ENCODE measurements at places on chromosomes 12 and 14.

DNA sequence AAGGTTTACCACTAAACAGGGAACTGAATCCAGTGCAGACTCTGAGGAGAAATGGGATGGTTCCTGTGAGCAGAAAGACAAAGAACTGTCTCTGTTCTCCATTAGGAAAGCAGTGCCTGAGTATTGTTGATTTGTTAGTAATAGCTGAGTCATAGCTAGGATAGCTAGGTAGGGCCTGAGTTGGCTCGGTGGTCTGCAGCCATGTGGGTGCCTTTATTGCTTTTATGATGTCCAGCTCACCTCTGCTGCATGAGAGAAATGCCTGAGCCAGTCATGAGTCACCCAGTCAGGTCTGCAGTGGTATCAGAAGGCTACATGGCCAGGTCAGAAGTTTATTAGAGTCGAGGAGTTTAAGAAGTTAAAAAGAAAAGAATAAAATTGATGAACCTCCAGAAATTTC, 24.2 kb downstream of the TRHDE start:
- DNase-seq: no peak

DNA sequence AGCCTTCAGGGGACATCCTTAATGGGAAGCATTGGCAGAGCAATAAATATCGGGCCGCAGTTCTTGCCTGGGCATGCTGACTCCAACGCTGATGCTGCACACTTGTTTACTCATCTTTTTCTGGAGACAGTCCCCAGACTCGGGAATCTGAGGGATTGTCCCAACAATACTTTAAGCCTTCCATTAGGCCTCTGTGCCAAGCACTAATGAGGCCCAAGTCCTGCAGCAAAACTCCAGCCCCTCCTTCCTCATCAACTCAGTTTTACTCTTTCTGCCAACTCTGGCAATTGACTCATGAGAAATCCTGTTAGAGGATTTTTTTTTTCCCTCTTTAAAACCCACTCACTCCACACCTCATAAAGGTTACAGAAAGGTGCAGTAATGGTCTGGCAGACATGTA, 233.4 kb upstream of the PELI2 start:
- no peak for DNase-seq

GRCh38 chr14:71193663-71194062, 286.4 kb downstream of the PCNX1 start:
- DNase-seq: no peak

DNA sequence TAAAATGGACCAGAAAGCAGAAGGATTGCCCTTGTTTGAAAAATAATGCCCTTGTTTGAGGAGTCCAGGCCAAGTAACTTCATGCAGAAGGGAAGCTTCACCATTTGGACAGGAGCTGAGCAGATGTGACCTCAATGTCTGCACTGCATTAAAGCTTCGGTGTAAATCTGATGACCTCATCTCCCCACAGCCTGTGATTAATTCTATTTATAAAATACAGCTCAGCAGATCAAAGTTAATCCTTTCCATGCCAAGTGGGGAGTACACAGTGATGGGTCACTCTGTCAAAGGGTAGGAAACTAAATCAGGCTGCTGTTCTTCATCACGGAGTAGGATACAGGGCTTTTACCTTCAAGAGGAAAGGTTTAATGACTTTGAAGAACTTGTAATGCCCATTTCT, 533.7 kb downstream of the RPS29 start:
- DNase-seq: no peak

GRCh38 chr14:99380402-99380801, 100.3 kb downstream of the SETD3 start:
- no peak for DNase-seq

Measured in NCI-H1930 (cell line).